ENCODE measurements at places on chromosomes 7 and 10. TPM values are rescaled to one million over a fixed set of nuclear protein-coding genes. Genes with fewer than 3 reads are reported as not detected.

ANKRD30A gene
- total RNA-seq: not detected

FEZF1 gene
- total RNA-seq: not detected

R3HCC1L gene
- 15.2 TPM for total RNA-seq

CXCL12 gene
- total RNA-seq: 68.9 TPM

- DNase-seq: no peak
These were observed 40.8 kb upstream of the DLD start for GRCh38 chr7:107850216-107850615.

GRCh38 chr10:99426689-99427088 lies 3.7 kb downstream of the GOT1 start:
- DNase-seq: no peak

DNA sequence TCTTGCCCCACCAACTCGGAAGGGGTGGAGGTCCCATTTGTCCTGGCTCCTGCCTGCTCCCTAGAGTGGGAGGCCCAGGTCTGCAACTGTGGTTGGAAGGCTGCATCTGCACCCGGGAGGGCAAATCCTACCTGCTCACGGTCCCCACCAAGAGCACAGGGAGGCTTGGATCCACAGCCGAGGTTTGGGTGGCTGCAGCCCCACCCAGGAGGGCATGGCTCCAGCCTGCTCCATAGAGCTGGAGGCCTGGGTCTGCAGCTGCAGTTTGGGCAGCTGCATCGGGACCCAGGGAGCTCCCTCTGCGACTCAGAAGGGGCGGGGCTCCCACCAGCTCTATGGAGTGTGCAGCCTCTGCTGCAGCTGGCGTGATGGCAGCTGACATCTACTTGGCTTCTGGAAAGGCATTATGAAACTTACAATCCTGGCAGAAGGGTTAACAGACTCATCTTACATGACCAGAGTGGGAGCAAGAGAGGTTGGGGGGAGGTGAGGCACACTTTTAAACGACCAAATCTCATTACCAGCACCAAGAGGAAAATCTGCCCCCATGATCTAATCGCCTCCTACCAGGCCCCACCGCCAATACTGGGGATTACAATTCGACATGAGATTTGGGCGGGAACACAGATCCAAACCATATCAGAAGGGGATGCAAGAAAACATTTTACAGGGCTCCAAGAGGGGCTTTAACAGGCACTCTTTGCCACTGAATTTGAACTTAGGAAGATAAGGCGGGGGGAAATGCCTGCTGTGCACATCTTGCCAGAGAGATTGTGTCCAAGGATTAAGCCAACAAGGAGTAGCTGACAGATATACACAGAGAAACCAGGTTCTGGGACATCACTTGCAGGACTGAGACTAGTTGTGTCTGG lies 8.2 kb upstream of the BLVRA start:
- DNase-seq: peak; percentile 85

DNA sequence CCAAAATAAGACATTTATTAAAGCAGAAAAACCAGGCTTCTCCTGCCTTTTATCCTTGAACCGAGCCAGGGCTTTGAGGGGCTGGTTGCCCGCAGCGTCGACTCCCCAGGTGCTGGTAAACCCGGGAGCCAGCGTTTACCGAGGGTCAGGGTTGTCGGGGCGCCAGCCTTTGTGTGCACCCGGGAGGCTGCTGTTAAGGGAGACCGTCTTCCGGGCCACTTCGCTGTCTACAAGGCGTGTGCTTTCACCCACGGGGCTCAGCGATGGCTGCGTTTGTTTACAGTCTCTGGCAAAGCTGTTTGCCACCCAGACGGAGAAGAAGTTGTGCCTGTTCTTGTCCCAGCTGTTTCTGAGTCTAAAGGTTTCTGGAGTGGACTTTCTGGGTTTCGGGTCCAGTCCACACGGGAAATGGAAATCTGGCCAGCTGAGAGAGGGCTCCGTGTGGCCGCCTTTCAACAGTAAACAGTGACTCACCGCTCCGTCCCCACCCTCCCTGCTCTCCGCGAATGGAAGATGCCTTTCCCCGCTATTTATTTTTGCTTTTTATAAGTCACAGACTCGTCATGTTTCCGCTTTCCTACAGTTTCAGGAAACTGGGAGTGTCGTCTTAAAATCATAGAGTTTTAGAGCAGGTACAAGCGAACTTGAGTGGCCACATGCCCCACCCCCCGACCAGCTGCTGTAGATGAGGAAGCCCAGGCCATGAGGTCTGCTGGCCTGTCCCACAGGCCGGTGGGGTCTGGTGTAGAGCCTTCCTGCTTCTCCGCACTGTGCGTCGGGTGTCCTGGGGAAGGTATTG lies 2.2 kb downstream of the MAFK start:
- DNase-seq: no peak

Data from cardiac muscle cell (in vitro differentiated cells and primary cell).